CD8-positive, alpha-beta memory T cell (primary cell): ENCODE measurements at places on chromosomes 2 and 18. TPM values are rescaled to one million over a fixed set of nuclear protein-coding genes. Genes with fewer than 3 reads are reported as not detected.

Gene CHN1
- polyA plus RNA-seq = 13.1 TPM

DNA sequence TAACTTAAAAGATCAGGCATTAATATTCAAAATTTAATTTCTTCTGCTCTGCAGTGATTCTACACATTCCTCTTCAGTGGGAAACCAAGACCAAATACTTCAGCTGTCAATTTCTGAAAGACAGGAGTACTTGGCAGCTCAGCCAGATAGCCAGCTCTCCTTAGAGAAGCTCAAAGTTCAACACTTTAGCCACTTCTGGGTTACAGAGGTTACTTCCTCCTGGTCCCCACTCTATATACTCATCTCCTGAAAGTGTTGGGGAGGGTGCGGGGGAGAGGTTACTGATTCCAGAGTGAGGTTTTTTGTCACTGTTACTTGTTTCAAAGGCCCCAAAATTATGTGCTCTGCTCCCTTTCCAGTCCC is 4.1 kb downstream of the CYTIP start:
- DNase-seq = no peak

- DNase-seq = no peak
These were observed 144.4 kb downstream of the MREG start for GRCh38 chr2:215868846-215869543.

- DNase-seq = no peak
These were observed 9.6 kb downstream of the CFAP221 start for GRCh38 chr2:119553687-119554344.

DNA sequence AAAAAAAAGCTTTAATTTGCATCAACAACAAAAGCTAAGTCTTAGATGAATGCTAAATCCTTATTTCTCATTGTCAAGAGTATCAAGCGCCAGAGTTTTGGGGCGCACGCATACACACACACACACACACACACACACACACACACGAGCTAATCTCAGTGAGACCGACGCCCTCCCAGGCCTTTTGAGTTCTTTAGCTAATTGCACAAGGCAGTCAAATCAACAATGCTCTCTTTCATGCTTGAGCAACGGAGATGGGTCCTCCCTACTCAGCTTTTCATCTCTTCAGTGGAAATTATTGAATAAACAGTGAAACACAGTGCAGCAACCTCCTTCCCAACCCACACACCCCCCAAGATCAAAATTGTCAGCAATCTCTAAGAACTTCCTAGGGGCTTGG is 19.2 kb downstream of the GKN1 start:
- DNase-seq = no peak

DNA sequence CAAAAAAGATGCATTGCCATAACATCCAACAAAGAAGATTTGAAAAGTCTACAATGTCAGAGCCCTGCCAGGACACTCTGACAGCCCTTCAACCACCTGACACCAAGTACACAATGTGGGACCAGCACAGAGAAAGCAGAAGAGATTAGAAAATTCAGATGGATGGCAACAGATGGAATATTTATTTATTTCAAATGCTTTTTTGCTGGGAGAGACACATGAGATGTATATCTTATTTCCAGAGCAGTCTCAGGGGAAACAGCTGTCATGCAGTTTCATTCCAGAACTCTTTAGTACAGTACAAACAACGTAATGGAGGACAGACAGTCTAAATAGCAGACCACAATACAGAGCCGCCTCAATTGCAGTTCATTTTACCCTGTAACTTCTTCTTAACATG is 110.1 kb downstream of the MAIP1 start:
- no peak for DNase-seq

Gene SLC4A3
- polyA plus RNA-seq = not detected

Gene LINC00305
- not detected for polyA plus RNA-seq

Gene CHRNA1
- 0.43 TPM for polyA plus RNA-seq

DNA sequence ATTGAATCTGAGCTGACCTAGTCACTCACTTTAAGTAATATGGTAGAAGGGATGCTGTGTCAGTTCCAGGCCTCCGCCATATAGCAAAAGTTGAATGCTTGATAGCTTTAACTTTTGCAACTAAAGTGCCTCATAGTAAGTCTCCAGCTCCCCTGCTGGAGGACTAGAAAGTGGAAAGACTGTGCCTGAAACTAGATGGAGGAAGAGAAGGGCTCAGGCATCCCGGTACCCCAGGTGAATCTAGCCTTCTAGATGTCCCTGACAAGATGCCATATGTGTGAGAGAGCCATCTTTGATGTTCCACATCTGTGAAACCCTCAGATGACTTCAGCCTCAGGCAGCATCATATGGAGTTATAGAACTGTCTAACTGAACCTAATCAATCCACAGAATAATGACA is 21.0 kb downstream of the OTX1 start:
- DNase-seq = no peak

DNA sequence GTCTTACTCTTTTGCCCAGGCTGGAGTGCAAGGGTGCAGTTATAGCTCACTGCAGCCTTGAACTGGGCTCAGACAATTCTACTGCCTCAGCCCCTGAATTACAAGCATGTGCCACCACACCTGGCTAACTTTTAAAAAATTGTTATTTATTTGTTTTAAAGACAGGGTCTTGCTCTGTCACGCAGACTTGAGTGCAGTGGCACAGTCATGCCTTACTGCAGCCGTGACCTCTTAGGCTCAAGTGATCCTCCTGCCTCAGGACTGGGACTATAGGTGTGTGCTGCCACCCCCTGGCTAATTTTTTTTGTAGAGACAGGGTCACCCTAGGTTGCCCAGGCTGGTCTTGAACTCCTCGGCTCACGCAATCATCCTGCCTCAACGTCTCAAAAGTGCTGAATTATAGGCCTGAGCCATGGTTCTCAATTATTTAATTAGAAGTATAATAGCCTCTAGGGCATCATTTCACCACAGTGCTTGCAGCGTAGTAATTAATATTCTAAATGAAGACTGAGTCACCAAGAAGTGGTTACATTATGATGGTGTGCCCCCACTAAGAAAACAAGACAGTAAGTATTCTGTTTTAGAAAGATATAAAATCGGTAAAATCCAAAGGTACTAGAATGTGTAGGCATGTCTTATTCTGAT is 69.6 kb downstream of the EML4 start:
- peak; percentile 60 for DNase-seq

GRCh38 chr2:96195410-96196066 is 13.1 kb downstream of the STARD7 start:
- DNase-seq = no peak

DNA sequence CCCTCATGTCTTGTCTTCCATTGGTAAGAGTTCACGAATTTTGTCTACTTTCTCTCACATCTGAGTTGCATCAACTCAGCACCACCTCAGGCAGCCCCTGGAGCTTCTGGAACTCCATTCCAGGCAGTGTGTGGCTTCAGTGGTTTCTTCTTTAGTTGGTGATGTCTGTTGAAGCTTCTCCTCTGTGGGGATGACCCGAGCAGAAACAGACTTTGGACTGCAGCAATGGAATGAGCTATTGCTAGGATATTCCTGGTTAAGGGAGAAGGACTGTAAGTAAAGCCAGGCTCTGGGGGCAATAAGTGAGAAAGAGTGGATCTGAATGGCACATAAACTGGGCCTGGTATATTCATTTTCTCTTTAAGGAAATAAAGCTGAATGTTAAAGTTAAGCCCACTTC is 32.3 kb upstream of the STAT4 start:
- DNase-seq = no peak

- no peak for DNase-seq
These were observed at the start of gene NRP2 for GRCh38 chr2:205682239-205682970. NRP2 (plus strand) TSS chr2:205682501; CDS start chr2:205683291, 790 bp downstream.

GRCh38 chr18:77865853-77866252 is 616.2 kb downstream of the GALR1 start:
- no peak for DNase-seq

DNA sequence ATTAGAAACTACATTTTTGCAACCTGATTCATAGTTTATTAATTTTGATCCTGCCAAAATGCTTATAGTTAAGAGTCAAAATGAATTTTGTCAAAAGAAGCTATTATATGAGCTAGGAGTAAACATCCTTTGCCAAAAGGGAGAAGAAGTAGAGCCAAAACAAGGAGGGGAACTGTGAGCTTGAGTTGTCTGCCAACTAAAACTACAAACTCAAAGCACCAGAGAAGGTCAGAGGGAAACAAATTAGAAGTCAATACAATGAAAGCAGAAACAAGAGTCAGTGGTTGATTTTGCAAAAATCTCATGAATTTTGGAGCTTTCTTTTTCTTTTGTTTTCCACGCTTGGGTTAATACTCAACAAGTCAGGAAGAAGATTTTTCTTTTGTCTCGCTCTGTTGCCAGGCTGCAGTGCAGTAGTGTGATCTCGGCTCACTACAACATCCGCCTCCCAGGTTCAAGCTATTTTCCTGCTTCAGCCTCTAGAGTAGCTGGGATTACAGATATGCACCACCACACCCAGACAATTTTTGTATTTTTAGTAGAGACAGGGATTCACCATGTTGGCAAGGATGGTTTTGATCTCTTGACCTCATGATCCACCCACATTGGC is 508.5 kb downstream of the RIT2 start:
- no peak for DNase-seq

DNA sequence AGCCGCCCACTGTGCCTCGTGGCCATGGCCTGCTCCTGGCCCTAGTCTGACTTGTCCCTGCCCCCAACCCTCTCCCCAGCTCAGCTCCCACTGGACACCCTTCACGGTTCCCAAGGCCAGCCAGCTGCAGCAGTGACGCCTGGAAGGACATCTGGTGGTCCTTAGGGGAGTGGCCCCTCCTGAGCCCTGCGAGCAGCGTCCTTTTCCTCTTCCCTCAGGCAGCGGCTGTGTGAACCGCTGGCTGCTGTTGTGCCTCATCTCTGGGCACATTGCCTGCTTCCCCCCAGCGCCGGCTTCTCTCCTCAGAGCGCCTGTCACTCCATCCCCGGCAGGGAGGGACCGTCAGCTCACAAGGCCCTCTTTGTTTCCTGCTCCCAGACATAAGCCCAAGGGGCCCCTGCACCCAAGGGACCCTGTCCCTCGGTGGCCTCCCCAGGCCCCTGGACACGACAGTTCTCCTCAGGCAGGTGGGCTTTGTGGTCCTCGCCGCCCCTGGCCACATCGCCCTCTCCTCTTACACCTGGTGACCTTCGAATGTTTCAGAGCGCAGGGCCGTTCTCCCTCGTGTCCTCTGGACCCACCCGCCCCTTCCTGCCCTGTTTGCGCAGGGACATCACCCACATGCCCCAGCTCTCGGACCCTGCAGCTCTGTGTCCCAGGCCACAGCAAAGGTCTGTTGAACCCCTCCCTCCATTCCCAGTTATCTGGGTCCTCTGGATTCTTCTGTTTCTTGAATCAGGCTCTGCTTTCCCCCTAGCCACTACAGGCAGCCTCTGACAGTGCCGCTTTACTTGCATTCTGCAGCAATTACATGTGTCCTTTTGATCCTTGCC is 35.8 kb downstream of the ANO7 start:
- DNase-seq = no peak

GRCh38 chr2:179273461-179273962 is 8.9 kb upstream of the SESTD1 start:
- DNase-seq = no peak

Gene SERPINB2
- not detected for polyA plus RNA-seq

DNA sequence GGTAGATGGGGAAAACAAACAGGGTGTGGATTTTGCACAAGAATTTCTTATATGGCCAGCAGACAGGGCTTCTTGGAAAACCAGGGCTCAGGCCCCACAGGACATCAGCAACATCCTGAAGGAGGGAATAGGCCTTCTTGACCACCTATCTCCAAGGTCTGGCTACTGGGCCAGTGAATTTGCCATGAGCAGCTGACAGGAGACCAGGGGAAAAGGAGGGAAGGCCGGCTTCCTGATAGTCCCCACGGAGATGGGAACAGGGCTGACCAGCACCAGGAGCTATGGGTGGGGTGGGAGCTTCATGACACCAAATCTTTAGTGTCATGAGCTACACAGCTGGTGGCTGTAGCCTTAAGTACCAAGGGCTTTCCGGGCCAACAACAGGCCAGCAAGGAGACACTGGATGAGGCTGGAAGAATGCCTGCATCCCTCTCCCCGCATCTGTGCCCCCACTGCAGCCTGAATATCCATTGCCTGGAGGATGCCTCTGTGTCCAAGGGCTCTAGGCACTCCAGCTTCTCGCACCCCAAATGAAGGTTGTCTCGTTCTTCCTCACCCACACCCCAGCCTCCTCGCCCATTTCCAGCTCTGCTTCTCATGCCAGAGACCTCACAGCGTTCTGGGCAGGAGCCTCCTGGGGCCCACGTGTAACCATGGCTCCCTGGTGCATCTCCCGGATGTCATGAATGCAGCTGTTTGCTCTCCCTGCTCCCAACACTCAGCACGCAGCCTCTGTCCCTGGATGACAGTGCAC is 74.8 kb downstream of the EMX1 start:
- no peak for DNase-seq
